ENCODE measurements at places on chromosomes 6 and 20. TPM values are rescaled to one million over a fixed set of nuclear protein-coding genes. Genes with fewer than 3 reads are reported as not detected.

The PAX1 gene
- total RNA-seq: not detected

The SNX14 gene
- 174 TPM for total RNA-seq

The CRISP2 gene
- 1.6 TPM for total RNA-seq

The IMPG1 gene
- not detected for total RNA-seq

The SPTLC3 gene
- total RNA-seq: 3.5 TPM

The DNAH8 gene
- total RNA-seq: under 0.01 TPM

The TGM3 gene
- total RNA-seq: 0.46 TPM

The DEFB115 gene
- not detected for total RNA-seq

The GPX5 gene
- total RNA-seq: not detected
